ENCODE measurements at places on chromosomes 5 and 9.
A peak's percentile ranks its signal among the peaks of the same experiment; 100 is the strongest.

- no peak for DNase-seq
Measured at GRCh38 chr5:35359859-35360258, 129.6 kb upstream of the PRLR start.

- no peak for DNase-seq
Measured at GRCh38 chr9:98318041-98318790, 62.8 kb upstream of the TBC1D2 start.

- DNase-seq = no peak
Measured at GRCh38 chr5:131019601-131020315, 145.3 kb downstream of the HINT1 start.

DNA sequence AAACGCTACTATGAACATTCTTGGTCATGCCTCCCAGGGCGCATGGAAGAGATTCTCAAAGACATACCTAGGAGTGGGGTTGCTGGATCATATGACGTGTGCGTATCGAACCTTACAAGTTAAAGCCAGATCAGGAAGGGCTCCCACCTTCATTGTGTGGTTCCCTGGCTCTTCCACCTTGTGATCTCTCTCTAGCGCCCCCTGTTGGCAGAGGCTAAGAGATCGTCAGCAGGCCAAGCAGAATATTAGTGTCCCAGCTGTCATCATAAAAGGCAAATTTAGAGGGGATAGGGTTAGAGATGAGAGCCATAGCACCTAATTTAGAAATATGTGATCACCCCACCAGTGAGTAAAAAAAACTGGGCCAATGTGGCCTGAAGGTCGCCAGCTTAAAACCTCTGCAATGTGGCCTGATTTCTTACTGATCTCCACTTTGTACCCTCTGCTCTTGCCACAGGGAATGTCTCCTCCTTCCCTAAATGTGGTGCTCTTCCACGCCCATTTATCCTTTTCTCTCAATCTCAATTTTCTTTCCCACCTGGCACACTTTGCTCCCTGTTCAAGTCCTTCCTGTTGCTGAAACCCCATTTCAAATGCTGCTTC lies 91.7 kb upstream of the SHB start:
- DNase-seq = peak; percentile 77

DNA sequence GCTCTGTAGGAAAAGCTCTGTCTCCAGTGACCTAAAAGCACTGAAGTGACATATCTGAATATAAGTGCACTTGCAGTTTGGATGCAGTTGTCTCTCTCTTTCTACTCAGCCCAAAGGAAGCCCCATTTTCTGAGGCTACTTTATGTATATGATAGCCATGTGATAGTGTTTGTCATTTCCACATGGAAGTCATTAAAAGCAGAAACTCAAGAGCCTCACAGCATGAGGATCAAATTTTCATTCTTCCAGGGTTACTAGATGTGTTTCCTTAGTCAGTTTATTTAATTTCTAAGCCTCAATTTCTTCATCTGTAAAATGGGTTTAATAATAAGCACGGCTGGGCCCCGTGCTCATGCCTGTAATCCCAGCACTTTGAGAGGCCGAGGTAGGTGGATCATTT lies 36.7 kb downstream of the RNF44 start:
- DNase-seq = no peak

DNA sequence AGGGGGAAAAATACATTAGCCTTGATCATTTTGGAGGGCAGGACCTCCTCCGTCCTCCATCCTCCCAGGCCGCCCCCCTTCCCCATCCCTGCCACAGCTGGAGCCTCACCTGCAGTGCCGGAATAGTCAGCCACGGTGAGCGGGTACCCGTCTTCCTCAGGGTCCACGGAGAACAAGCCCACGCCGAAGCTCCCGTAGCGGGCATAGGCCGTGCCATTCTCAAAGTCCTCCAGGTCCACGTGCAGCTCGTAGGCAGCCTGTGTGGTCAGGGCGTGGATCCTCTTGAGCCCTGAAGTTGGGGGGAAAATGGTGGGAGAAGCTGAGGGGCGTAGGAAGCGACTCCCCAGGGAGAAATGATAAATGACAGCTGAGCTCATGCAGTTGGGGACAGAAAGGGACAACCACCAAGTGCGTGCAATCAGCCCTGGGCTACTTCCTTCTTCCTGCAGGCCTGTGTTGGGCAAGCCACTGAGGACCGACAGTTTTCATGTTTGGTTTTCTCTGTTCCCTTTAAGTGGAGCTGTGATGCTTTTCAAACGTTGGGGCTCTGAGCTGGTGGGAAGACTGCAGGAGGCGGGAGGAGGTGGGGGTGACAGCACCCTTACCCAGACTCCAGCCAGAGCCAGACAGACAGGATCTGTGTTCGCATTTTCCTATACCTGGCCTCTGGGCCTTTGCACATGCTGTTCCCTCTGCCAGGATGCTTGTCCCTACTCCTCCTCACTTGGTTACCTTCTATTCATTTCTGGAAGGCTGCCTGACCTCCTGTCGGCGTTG lies 8.7 kb upstream of the QRFP start:
- no peak for DNase-seq

DNA sequence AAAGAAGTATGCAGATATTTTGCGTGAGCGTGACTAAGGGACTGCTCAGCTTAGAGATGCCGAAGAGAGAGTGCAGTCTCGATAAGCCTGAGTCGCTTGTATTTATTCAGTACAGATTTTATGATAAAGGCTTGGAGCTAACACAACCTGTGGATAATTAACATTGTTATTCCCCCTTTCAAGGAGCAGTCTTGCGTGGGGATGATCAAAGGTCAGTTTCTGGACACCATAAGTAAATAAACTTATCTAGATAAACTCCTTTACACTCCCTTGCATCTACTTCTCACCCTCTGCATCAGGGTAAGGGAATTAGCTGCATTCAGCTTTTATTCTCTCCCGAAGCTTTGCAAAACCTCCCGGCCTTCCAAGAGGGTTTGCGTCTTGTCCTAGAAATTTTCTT lies 357.8 kb upstream of the ST8SIA4 start:
- DNase-seq = no peak

DNA sequence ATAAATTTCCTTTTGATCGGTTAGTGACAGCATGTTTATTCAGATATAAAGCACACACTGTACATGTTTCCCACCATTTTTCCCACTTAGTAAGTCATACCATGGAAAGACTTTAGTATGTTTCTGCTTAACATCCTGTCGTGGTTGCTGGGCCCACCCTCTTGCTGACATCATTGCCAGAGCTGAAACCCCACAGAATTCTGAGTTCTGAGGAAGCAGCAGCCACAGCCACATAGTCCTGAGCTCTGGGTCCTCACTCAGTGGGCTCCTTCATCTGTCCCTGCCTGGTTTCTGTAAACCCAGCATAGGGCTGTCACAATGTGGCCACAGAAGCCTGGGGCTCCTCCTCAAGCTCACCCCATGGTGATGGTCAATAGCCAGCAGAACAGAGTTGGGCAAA lies 441.5 kb downstream of the ENC1 start:
- no peak for DNase-seq

- DNase-seq = no peak
Measured at GRCh38 chr5:119322312-119322947, 33.4 kb upstream of the TNFAIP8 start.

DNA sequence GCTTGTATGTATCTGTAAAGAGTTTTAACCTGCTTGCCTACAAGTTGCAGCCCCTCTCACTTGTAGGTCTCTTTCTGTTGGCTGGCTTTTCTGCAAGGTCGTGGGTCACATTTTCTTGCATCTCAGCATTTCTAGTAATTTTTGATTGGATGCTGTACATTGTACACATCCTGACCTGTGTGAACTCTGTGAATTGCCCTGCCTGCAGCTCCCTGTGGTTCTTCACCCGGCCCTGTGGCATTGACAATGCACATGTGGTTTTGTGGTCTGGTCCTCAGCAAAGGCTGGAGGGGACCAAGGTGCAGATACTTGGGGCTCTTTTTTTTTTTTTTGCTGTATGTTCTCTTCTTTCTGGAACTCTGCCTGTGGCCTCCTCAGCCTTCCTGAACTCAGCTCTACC lies 53.6 kb downstream of the WNK2 start:
- DNase-seq = no peak

DNA sequence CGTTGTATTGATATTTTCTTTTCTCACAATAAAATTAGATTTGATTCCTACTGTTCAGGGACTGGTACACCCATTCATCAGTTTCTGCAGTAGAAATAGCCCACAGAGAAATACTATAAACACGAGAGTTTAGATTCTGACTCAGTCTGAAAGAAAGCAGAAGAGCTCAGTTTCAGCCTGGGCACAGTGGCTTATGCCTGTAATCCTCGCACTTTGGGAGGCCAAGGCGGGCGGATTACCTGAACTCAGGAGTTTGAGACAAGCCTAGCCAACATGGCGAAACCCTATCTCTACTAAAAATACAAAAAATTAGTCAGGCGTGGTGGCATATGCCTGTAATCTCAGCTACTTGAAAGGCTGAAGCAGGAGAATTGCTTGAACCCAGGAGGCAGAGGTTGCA lies 8.6 kb downstream of the ITK start:
- DNase-seq = no peak

DNA sequence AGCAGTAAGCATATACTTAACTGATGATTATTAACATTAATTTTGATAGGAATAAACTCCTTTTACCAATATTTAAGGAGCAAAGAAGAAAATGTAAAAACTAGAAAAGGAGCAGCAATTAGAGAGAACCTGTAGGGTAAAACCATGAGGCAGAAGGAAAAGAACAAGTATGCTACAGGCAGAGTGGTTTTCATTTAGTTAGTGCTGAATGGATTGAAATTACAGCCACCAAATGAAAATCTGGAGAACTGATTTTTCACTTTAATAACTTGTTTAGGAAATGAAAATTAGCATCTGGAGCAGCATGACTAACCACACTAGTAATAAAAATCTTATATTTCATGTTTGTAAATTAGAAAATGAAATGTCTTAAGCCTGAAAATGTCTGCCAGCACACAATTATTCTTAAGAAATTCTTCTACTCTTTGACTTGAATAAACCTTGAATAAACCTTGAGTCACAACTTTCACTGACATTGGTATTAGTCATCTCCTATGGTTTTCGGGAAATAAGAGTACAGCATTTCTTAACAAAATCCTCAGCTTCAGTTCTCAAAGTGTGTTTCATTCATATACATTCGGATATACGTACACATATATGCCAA lies 1504.9 kb upstream of the C9orf72 start:
- no peak for DNase-seq

DNA sequence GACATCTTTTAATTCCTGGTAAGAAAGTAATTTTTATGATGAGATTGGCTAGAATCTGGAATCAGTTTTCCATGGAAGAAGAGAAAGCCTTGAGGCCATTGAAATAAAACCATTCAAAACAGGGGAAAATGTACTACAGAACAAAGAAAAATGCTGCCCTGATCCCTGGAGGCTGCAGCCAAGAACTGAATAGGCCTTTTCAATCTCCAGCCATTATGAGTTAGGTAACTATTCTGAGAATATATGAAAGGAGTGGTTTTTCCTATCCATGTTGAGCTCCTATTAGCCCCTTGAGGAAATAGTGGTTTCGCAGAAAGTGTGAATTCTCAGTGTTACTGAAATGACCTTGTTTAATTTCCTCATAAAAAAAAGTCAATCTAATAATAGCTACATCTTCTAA lies 408.5 kb upstream of the GRAMD2B start:
- DNase-seq = no peak

DNA sequence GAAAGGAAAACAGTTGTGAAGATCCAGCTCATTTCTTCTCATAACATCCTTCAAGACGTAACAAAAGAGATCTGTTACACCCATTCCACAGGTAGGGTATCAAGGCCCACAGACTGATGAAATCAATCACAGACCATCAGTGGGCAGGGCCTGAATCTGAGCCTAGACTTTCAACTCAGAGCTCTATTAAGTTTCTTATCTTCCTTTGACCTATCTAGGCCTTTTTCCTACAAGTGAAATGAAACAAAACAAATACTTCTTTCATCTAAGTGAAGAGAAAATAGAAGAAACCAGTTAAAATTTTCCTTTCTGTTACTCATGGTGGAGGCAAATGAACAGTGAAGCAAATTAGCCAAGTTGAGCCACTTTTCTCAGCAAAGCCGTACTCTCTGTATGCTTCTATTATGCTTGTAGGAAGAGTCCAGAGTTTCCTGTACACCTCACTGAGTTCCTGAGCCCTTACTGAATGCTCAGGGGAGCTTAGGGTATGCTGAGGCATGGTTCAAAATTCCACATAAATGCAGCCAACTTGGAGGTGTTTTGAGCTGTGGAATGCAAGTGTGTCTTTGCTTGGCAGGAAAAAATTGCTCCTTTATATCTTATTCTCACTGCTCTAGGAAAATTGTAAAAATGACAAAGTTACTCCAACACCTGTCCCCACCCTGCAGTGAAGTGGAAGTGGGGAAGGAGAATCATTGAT lies 91.9 kb downstream of the FEM1C start:
- DNase-seq = no peak

- DNase-seq = no peak
Measured at GRCh38 chr5:42929871-42930270, 110.2 kb downstream of the ANXA2R start.

DNA sequence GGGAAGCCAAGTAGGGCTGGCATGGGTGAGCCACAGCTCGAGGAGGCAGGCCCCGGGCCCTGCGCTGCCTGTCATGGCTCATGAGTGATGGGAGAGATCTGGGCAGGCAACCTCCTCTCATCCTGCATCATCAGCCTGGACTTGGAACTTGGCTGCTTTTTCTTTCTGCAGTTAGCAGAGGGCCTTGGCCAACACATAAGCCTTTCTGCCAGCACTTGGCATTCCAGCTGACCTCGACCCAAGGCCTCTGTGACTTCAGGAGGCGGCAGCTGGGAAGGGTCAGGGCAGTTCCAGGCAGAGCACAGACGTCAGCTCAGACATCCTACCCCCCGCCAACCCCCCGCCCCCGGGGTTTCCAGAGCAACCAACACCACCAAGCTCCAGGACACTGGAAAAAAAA lies 7.6 kb downstream of the S1PR3 start:
- DNase-seq = no peak

Measured in HEK293T (cell line).